GM19239 (cell line): ENCODE measurements at places on chromosomes 5 and 9.
A peak's percentile ranks its signal among the peaks of the same experiment; 100 is the strongest.

DNA sequence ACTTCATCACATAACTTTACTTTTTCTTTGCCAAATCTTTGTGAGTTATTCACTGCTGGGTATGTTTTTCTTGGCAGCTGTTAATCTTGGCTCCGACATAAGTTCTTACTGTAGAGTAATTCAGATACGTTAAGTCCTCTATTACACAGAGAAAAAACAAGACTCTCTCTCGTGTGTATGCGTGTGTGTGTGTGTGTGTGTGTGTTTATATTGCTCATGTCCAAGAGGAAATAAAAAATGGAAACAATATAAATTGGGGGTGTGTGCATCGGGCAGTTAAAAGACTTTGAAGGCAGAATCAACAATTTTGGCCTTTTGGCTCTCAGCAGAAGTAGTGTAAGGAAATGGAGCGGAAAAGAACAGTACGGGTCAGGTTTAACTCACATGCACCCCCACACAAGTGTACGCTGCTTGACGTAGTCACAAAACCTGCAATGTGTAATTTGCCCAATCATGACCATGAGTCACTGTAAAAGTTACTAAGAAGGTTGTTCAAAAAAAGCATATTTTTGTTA is 67.2 kb upstream of the IFNE start:
- no peak for DNase-seq

DNA sequence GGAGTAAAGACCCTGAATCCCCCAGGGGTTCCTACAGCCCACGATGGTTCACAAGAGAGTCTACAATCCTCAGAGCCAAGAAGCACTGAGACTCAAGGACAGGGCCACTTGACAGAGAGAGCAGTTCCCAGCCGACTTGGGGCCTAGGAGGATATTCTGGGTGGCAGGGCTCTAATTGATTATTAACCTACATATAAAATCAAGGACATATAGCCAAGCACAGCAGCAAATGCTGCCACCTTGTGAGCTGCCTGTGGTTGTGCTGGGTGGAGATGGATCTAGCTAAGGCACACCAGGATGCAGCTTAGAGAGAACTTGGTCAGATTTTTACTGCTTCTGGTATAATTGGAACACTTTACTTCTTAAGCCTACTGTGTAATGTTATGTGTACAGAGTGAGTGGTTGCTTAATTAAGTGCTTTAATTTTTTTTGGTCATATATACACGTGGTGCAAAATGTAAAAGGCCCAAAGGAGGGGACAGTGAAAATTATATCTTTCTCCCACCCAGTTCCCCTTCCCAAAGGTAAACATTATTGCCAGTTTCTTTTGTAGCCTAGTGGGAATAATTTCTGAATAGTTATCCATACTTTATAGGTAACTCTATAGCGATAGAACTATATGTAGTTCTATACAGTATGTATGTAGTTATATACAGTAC is 78.8 kb downstream of the F2RL2 start:
- DNase-seq, result peak; percentile 28

- no peak for DNase-seq
Observed at GRCh38 chr5:159878988-159879471, 37.3 kb upstream of the ADRA1B start.

- DNase-seq, result no peak
Observed at GRCh38 chr5:171442287-171443042, 23.0 kb downstream of the FGF18 start.

- DNase-seq, result no peak
Observed at GRCh38 chr9:89541798-89542197, 43.9 kb upstream of the SEMA4D start.

- DNase-seq, result no peak
Observed at GRCh38 chr5:109767997-109768396, 78.3 kb downstream of the MAN2A1 start.

DNA sequence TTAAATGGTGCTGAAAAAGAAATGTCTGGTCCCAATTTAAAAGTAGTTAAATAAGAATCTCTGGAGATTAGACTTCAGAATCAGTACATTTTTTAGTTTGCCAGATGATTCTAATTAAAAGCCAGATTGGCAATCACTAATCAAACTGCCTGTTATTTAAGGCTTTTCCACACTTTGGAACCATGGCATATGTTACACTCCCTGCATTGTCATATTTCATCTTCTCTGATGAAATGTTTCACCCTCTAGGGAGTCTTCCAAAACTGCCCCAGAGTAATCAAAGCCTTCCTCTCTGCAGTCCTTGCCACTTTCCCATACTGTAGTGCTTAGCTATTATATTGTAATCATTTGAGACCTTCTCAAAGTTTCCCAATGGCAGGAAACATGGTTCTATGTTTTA is 17.5 kb upstream of the OR13C9 start:
- no peak for DNase-seq

DNA sequence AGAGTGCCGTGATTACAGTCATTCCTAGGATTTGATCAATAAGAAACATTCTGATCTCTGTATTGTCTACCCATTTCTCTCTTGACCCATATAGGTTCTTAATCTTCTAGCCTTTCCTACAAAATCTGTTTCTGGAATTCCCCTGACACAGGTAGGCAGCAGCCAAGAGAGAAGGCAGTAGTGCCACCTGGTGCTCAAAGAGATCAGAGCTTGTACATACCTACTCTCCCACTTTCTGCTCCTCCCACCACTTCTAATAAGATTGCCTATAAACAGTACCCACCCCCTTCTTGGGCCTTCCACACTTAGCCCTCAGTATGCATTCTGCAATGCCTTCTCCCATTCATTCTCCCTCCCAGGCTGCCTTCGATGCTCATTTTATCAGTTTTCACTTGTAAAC is 117.4 kb upstream of the RORB start:
- DNase-seq, result peak; percentile 0

DNA sequence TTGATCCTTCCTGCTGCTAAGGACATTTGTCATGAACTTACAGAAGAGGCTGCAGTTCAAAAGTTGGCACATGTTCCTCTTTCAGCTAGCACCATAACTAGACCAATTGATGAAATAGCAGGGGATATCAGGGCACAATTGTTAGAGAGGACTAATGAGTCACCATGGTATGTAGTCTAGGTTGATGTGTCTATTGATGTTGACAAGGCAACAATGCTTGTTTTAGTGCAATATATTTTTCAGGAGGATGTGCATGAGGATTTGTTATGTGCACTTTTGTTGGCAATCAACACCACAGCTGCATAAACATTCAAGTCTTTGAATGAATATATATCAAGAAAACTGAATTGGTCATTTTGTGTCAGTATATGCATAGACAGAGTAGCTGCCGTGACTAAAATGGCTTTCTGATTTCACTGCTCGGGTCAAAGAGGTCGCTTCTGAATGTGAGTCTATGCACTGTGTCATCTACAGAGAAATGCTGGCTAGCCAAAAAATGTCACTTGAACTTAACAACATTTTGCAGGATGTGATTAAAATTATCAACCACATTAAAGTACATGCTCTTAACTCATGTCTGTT is 68.0 kb downstream of the FGF10 start:
- DNase-seq, result no peak

DNA sequence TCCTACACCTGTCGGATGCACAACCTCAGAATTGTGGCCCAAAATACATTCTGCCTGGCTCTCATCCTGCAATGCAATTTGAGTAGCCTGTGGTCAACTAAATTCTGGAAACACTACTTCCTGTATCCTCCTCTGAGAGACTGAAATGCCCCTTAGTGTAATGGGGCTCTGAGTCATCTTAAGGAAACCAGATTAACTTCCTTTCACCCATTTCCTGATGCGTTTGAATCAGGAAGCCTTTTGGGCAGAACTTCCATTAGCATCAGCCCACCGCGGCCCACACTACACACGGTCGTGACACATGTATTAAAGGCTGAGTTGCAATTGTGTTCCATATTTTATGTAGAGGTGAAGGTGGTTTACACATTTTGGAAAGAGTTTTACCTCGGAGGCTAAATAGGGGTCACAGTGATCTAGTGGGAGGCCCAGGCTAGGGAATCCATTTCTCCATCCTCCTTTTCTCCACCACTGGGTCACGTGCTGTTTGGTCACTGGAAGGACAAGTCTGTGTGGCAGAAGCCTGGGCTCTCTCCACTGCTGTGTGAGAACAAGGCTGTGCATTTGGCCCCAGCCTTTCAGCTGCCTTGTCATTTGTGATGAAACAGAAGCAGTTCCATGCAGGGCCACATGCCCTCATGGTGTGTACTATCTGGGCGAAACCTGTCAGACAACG is 55.9 kb downstream of the DAP start:
- no peak for DNase-seq

DNA sequence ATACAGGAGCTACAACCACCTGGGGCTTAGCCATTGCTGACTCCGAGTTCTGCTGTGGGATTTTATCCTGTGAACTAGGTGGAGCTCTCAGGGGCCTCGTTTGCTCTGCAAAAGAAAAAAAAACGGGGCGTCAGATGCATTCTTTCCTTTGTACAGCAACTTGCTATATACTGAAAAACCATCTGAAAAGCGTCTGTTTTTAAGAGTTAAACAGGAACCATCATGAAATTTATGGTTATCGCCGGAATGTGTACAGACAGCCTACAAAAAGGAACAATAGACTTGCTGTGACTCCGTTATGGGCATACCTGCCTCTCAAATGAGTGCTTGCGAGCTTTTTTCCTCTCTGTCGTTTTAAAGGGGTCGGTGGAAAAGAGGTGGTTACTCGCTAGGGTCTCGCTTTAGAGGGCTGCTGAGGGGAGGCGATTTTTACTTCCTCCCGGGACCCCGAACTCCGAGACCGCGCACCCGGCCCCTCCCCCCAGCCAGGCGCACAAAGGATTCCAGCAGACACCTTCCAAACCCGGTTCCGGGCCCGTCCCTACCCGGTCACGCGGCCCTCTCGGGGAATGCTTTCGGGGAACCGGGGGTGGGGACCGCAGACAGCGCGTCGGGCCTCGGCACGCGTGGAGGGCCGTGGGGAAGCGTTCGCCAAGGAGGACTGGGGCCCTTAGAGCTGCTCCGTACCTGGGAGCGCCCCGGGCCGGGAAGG is 826 bp downstream of the PAIP1 start:
- peak; percentile 14 for DNase-seq

DNA sequence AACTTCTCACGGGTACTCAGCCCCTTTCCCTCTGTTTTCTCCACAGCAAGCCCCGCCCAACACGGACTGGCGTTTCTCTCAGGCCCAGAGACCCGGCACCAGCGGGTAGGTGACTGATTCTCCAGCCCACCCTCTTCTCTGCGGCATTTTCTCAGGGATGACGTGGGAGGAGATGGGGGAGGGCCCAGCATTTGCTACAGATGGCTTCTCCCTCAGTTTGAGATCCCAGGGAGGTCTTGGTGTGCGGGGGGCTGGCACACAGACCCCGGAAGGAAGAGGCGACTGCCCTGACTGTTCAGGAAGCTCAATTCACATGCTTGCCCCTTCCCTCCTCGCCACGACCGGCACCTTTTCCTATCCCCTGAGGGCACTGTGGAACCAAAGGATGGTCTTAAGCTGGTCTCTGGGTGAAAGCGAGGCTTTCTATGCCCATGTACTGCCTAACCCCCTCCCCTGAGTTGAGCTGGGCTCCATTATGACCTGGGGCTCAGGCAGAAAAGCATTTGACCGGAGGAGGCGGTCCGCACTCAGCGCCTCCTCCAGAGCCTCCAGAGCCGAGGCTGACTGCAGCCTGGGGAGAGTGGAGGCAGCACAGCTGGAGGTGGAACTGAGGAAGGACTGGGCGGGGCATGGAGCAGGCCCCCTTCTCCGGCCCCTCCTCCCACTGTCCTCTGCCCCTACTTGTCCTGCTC is 6.0 kb downstream of the PCDHGC5 start:
- no peak for DNase-seq

- DNase-seq, result no peak
Observed at GRCh38 chr5:142726188-142726731, 40.4 kb upstream of the FGF1 start.
